ENCODE measurements at places on chromosomes 13 and 19.

GRCh38 chr13:66967811-66968597 lies 262.1 kb downstream of the PCDH9 start:
- DNase-seq: no peak

DNA sequence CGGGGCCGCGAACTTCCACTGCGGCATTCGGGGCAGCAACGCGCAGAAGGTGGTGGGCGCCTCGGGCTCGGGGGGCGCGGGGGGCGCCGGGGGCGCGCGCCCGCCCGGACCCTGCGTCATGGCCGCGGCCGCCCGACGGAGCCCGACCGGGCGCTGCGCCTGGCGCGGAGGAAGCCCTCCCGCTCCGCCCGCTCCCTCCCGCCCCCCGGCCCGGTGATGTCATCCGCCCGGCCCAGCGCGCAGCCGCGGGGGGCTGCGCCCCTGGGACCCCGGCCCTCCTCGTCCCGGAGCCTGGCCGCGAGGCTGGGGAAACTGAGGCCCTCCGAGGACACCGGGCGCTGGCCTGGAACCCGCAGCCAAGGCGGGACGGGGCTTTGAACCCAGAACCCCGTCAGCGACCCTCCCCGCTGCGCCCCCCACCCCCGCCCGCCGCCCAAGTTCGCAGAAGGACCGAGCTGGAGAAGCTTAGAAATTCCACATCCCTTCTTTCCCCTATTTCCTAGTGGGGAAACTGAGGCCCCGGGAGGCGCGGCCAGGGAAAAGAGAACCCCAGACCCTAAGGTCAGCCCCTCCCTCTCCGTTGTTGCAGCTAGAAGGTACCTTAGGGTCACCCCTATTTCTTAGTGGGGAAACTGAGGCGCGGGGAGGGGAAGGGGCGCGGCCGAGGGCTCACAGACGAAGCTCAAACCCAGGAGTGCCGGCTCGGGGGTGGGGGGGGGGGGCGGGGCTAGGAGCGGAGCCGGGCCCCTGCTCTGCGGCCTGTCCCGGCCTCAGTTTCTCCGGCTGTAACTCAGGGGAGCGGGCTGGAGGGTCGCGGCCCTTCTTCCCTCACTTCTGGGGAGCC lies at the start of gene SHC2:
Gene SHC2, minus strand, starts transcription at position 157 of the 844 bp plus-strand sequence. Its CDS starts 37 bp downstream, at position 120.
- no peak for DNase-seq

- DNase-seq: no peak
Measured at GRCh38 chr13:107441279-107441678, 774.1 kb downstream of the LIG4 start.

DNA sequence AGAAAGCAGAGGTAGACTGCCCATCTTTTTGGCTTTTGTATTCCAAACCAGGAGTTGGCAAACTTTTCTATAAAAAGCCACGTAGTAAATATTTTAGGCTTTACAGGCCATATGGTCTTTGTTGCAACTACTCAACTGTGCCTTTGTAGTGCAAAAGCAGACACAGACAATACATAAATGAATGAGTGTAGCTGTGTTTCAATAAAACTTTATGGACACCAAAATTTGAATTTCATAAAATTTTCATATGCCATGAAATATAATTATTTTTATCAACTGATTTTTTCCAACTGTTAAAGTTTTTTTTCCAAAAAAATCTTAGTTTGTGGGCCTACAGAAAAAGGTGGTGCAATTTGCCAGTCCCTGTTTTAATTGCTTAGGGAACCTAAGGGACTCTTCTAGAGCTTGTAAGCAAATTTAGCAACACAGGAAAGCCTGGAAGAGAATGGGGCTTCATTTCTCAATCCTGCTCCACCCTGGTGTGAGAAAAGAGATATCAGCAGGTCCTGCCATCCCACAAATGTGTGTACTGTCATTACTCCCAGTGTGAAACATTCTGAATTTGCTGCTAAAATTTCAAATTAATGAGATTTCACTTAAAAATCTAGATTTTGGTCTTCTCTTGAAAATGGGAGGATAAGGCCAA lies 194.2 kb downstream of the RGCC start:
- DNase-seq: no peak

DNA sequence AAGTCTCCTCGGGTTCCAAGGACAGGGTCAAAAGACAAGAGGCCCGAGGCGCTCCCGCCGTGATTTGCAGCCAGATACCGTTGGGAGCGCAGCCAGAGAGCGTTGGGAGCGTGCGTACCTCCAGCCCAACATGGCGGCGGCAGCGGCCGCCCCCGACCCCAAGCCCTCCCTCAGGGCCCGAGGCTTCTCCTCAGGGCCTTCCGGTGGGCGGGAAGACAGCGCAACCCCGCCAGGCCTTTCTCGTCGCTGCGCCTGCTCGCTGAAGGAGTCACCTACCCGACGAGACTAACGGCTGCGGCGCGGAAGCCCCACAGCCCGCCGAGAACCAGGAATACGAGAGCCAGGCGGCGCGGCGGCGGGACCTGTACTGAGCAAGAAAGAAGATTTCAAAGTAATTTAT lies 3.2 kb upstream of the ZNF850 start:
- DNase-seq: no peak

- no peak for DNase-seq
Measured at GRCh38 chr19:30856786-30857185, 484.6 kb downstream of the ZNF536 start.

- DNase-seq: no peak
Measured at GRCh38 chr13:21077076-21077787, 15.8 kb upstream of the LATS2 start.

GRCh38 chr13:28494778-28495537 lies at the start of gene FLT1:
FLT1 (minus strand) TSS chr13:28495128; CDS start chr13:28494843, 285 bp downstream.
- no peak for DNase-seq

- no peak for DNase-seq
Measured at GRCh38 chr13:31399690-31400089, 199.9 kb downstream of the B3GLCT start.

GRCh38 chr19:10191347-10191746 lies 3.4 kb downstream of the DNMT1 start:
- DNase-seq: no peak

DNA sequence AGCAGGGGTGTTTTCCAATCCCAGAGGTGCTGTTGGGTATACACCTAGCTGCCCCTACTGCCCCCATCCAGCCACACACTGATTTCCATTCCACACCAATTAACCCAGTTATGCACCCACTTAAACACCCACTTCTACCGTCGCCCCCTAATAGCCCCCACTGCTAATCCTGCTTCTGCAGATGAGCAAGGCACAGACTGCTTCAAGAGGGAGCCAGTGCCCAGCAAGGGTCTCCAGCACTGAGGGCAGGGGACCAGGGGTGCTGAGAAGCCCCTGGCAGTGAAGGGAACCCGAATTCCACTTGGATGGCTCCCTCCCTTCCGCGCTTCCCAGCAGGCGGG lies 1.2 kb downstream of the FXYD7 start:
- DNase-seq: no peak

DNA sequence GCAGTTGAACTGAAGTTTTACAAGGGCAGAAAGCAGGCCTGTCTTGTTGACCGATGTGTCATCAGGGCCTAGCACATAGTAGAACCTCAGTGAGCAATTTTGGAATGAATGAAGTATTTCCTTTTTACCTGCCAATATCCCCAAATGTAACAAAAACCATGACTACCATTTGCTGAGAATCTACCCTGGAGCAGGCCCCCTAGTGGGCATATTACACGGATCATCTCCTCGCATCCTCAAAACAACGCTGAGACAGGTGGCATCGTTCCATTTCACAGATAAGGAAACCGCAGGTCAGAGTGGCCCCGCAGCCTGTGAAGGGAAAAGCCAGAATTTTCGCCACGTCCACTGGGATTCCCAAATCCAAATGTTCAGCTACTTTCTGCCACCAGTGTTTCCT lies 77.9 kb downstream of the CACNA1A start:
- no peak for DNase-seq

- peak; percentile 29 for DNase-seq
Measured at GRCh38 chr13:29594303-29594709, 1.2 kb downstream of the SLC7A1 start.

GRCh38 chr19:38726284-38726673 lies 18.0 kb downstream of the CAPN12 start:
- no peak for DNase-seq

DNA sequence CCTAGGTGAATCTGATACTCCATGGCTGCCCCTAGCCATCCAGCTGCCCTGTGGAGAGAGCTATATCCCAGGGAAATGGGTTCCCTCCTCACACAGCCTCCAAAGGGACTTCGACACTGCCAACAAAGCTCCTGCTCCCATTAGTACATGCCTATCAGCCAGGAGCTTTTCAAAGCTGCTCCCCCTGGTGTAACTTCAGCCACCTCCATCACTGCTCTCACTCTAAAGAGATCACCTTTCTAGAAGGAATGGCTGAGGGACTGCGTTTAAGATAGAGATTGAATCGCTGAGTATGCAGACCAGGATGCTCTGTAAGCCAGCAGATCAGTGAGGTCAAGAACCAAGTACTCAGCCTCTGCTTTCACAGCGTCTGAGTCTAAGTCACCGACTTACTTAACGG lies 213.7 kb downstream of the NALCN start:
- DNase-seq: no peak

GRCh38 chr13:35826626-35827254 lies 304.4 kb downstream of the DCLK1 start:
- DNase-seq: no peak

- no peak for DNase-seq
Measured at GRCh38 chr13:74860789-74861188, 621.2 kb downstream of the TBC1D4 start.

DNA sequence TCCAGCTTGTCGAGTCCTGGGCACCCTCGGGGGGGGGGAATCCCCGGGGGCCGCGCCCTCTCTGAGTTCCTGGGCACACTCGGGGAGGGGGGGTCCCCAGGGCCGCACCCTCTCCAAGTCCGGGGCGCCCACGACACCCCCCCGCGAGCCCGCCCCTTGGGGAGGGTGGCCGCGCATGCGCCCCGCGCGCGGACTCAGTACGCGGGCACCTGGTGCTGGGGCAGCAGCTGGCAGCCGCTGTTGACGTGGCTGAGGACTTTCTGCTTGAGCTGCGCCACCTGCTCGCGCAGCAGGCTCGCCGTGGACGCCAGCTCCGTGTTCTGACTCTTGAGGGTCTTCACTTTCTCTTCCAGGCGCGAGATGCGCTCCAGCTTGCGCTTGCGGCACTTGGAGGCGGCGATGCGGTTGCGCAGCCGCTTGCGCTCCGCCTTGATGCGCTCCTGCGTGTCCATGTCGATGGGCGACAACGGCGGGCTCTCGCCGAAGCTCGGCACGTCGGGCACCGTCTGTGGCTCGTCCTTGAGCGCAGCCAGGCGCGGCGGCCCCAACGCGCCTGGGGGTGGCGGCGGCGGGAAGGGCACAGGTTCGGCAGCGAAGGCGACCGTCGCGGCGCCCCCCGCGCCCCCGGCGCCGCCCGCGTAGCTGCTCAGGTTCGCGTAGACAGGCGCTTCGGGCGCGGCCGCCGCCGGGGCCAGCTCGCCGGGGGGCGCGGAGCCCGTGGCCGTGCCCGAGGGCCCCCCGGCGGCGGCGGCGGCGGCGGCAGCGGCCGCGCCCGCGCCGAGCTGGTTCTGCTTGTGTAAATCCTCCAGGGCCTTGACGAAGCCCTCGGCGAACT lies 958 bp downstream of the JUND start:
- DNase-seq: peak; percentile 62

DNA sequence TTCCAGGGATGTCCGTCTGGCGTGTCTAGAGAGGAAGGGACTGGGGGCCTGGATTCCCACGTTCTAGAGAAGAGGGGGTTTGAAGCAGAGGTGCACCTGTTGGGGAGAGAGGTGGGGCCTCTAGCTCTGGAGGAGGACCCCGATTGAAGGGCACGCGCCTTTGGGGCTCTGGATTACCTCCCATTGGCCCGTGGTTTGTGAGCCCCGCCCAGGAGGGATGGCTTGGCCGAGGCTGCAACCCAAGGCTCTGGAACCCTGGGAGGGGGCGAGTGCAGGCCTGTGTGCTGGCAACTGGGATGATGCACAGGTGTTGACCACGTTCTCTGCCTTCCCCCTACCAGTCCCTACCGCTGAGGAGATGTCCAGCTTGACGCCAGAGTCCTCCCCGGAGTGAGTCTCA lies 20.2 kb downstream of the TMEM150B start:
- no peak for DNase-seq

DNA sequence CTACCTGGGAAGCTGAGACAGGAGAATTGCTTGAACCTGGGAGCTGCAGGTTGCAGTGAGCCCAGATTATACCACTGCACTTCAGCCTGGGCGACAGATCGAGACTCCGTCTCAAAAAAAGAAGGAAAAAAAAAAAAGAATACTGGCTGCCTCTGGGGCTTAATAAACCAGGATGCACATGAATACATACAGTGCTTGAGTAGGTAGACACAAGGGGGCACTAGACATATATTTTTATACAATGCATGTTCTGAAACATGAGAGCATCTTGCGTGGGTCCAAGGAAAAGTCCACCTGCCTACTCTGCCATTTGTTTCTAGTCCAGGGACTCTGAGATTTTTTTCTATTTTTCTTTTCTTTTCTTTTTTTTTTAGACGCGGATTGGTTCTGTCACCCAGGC lies 31.2 kb downstream of the KEAP1 start:
- DNase-seq: no peak

- no peak for DNase-seq
Measured at GRCh38 chr13:63731896-63732295, 2316.2 kb upstream of the PCDH20 start.

DNA sequence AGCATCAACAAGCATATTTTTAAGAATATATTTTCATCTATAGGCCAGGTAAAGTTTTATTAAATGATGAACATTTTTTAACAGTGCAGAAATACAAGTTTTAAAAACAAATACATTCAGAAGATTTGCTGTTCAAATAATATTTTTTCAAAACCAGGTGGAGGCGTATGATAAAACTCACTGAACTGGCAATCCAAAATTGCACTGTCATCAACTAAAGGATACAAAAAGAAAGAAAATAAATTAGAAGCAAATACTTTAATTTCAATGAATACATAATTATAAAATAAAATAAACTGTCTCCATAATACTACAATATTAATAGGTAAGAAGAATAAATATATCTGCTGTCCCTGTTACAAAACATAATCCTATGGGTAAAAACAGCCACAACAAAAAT lies 21.2 kb downstream of the SPRYD7 start:
- DNase-seq: no peak

DNA sequence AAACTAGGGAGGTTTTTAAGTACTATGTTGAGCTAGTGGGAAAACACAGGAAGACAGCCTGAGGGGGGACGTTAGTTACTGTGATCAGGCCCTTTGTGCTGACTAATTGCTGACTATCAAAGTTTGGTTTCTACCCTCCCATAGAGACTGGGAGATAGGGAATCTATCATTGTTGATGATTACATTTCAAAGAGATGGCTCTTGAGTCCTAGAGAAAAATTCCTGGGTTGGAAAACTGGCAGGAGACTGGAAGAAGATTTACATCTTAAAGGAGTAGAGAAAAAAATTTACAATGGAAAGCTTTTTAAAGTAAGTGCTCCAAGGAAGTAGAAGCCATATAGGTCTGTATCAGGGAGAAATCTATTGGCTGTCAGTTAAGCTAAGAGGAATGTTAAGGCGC lies 522.0 kb upstream of the KLHL1 start:
- DNase-seq: no peak

- peak; percentile 75 for DNase-seq
Measured at GRCh38 chr19:48588670-48589401, 17.7 kb upstream of the SPACA4 start.

All from activated CD4-positive, alpha-beta T cell treated with anti-CD3 and anti-CD28 coated beads, Interleukin-2, amount 50 U/mL, for 24 hours (primary cell).